Fibroblast of skin of left quadriceps (primary cell): ENCODE measurements at places on chromosomes 13 and 19.

DNA sequence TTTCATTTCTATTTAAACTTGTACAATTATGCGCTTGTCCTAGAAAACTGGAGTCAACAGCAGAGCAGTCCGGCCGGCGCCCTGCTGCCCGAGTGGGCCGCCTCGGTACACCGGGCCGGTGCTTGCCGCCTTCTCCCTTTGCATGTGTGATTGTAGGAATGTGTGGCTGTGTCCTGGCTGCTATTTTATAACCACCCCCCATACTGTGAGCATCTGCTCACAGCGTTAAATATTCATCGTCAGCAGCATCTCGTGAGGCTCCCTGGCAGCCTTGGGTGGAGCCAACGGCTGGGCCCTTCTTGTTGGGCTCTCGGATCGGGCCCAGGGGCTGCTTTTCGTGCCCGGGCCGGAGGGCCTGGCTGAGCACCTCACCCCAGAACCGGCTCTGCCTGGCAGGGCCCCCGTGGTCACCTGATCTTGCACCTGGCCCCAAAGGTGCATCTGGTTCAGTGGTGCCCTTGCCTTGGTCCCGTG is 10.6 kb downstream of the PIAS4 start:
- DNase-seq, result no peak

DNA sequence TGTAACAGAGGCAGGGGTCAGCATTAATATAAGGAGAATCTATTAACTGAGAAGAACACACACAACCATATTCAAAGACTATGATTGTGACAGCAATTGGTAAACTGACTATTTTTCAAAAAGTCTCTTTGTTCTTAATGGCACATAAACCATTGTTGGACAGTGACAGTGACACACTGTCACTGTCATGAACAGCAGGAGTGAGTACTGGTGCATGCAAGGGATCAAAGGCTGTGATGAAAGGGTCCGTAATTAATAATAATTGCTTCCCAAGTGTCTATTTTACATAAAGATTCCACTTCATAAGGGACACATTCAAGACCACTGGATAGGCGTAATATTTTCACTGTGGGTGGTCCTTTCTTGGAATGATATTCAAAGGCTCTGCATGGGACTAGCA is 50.7 kb downstream of the LHFPL6 start:
- no peak for DNase-seq

DNA sequence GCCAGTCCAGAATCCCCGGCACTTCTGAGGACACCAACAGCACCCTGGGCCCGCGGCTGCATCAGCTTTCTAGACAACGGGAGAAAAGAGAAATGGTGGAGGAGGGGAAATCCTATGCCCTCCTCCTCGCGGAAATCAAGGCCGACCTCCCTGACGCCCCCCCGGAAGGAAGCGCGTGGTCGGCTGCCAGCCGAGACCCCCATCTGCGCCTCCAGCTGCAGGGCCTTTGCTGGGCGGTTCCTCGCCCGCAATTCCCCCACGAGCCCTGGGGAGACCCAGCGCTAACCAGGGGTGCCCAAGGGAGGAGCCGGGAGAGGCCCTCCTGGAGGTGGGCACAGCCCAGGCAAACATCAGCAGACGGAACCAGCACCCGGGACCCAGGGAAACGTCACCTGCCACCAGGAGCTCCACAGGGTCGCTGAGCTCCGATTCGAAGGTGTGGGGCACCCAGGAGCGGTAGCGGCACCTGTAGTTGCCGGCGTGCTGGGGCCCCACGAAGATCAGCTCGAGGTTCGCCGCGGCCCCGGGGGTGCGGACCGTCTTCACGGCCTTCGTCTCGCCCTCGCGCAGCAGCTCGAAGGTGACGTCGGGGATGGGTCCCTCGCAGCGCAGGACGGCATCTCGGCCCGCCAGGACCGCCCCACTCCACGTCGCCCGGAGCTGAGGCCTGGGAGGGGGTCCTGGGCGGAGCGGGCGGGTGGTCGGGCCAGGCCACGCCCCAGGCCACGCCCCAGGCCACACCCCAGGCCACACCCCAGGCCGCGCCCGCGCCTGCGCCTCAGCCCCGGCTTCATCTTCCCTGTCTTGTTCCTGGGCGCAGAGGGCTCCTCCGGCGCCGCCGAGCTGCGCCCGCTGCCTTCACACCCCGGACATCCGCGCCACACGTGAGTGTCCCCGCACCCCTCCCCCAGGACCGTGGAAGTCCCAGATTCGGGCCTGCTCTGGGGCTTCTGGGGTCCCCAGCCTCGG is 6.0 kb downstream of the A1BG start:
- DNase-seq, result peak; percentile 53

DNA sequence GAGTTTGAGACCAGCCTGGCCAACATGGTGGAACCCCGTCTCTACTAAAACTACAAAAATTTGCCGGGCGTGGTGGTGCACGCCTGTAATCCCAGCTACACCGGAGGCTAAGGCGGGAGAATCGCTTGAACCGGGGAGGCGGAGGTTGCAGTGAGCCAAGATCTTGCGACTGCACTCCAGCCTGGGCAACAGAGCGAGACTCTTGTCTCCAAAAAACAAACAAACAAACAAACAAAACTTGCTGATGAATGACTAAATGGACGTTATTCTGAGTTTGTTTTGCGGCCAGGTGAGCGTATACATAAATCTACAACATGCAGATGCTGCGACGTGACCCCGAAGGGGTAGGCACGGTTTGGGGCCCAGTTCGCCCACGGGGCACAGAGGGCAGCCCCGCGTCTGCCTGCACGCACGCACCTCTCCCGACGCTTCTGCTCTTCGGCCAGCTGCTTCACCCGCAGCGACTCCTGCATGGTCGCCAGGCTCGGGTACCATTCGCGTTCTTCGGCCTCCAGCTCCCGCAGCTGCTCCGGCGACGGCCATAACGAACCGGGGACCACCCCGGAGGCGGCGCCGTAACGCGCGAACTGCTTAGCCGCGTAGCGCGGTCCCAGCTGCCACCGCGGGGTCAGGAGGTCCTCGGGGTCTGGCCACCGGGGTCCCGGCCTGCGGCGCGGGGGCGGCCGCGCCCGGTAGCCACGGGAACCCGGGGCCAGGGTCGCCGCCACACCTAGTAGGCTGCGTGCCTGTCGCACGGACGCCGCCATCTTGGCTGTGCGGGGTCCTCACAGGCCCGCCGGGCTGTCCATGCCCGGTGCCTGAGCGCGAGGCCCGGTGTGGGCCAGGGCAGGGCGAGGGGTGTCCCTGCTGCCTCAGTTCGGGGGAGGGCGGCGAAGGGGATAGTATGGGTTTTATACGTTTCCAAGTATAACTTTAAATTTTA is at the start of gene GADD45GIP1:
Gene GADD45GIP1, minus strand, starts transcription at position 778 of the 943 bp plus-strand sequence. Its CDS starts 11 bp downstream, at position 767.
- DNase-seq, result no peak

DNA sequence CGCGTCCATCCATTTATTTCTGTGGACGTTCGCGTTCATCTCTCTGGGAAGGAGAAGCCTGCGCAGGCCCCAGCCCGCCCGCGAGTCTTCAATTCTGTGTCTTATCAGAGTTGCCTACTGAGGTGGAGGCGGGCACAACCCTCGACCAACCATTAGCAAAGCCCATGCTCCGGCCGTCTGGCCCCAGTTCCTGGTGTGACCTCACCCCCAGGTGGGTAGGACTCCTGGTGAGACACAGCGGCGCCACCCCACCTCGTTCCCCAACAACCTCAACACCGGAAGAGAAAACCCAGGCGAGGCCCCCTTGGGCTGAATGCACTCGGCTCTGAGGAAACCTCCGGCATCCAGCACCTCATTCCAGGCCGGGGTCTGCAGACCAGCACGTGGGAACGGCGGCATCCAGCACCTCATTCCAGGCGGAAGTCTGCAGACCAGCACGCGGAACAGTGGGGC is 14.7 kb downstream of the ZNF787 start:
- DNase-seq, result no peak

DNA sequence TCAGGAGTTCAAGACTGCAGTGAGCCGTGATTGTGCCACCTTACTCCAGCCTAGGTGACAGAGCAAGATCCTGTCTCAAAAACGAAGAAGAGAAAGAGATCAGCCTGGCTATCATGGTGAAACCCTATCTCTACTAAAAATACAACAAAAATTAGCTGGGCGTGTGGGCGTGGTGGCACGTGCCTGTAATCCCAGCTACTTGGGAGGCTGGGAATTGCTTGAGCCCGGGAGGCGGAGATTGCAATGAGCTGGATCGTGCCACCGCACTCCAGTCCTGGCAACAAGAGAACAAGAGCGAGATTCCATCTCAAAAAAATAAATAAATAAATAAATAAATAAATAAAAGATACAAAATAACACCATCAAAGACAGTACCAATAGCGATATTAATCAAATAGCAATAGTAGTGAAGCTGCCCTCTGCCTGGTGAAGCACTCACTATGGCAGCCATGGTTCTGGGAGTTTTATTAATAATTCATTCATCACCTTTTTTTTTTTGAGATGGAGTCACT is 53.9 kb downstream of the NFIC start:
- DNase-seq, result no peak

- DNase-seq, result peak; percentile 82
These were observed 34.9 kb upstream of the DCLK1 start for GRCh38 chr13:36166046-36166445.

DNA sequence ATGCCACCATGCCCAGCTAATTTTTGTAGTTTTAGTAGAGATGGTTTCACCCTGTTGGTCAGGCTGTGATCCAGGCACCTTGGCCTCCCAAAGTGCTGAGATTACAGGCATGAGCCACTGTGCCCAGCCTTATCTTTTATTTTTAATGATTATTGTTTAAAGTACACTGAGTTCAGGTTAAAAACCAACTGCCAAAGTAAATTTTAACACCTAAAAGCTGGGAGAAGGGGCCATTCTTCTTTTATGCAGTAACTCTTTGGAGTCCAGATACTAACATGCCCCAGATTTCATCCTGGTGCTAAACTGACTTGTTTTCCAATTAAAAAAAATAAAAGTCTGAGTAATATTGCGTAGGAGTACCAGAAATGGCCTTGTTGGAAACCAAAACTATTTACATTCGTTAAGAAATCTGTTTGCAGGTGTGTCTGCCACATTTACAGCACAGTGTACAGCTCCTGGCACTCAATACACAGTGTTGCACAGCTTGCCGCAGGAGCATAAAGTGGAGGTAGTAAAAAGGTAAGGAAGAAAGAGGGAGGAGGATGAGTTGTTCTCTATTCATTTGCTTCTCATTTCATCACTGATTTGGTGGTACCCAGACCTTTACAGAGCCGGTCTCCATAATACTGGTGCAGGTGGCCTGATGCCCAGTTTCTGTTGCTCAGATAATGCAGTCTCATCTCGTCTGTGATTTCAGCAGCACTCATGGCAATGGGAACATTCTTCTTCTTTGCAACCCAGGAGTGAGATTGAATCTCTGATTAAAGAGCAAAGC is 108.9 kb downstream of the PCCA start:
- no peak for DNase-seq

DNA sequence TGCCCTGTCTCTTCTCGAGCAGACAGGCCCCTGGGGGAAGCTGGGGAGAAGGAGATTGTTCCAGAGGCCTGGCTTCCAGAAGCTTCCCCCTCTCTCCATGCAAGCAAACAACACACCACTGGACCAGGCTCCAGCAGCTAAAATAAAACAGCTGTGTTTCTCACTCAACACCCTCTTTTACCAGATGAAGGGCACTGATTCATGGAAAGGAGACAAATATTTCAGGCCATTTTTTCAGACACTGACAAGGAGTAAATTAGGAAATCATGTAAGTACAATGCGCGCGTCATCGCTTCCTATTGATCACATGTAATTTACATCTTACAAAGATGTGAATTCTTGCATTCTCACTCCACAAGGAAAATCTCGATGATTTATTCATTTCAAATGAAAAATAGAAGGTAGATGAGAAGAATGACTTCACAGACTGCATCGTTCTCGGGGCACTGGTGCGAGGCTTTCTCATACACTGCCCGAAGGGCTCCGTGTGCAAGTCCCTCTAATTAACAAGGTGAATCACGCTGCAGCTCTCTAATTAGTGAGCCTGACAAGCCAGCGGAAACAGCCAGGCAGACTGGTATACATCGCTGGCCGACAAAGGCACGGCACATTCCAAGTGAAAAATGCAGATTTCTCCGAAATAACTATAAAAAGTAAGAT is 153.6 kb downstream of the KCTD15 start:
- no peak for DNase-seq

GRCh38 chr13:90792335-90792734 is 555.2 kb upstream of the MIR17HG start:
- DNase-seq, result no peak

DNA sequence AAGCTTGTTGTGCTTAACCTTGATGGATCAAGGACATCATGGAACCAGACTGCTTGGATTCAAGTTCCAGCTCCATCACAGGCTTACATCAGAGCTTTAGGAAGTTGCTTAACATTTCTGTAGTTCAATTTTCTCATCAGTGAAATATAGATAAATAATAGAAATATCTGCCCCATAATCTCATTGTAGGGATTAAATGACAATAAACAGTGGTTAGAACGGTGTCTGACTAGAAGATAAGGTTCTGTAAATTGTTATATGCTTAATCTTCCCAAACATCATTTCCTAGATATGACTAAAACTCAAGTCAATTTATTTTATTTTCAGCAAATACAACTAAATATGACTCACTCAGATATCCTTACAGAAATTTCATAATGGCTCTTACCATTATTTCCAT is 83.5 kb downstream of the SLITRK1 start:
- DNase-seq, result peak; percentile 6

GRCh38 chr13:24097064-24097463 is 63.5 kb upstream of the SPATA13 start:
- peak; percentile 9 for DNase-seq

- no peak for DNase-seq
These were observed 5.9 kb upstream of the GPR32 start for GRCh38 chr19:50764409-50764808.

DNA sequence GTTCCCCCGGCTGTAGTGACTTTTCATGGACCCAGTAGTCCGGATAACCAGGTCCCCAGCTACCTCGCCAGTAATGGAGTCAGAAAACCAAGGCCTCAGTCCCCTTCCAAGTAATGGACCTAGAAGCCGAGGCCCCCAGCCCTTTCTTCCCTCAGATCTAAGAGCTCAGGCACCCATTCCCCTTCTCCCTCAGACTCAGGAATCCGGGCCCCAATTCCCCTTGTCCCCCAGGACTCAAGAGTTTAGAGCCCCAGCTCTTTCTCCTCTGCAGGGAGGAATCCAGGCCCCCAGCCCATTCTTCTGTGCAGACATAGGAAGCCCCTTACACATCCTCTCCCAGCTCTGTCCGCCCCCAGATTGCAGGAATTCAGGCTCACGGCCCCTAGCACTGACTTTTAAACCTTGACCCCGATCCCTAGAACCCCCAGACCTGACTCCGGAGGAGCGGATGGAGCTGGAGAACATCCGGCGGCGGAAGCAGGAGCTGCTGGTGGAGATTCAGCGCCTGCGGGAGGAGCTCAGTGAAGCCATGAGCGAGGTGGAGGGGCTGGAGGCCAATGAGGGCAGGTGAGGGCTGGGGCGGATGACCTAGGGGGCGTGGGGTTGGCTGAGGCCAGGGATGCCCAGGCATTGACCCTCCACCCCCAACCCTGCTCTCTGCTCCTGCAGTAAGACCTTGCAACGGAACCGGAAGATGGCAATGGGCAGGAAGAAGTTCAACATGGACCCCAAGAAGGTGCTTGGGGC is 938 bp downstream of the CYTH2 start:
- DNase-seq, result no peak

GRCh38 chr13:94395860-94396259 is 83.6 kb downstream of the DCT start:
- DNase-seq, result no peak

- DNase-seq, result no peak
These were observed 5.3 kb downstream of the FAM216B start for GRCh38 chr13:42786715-42787114.

- no peak for DNase-seq
These were observed 5.7 kb downstream of the MCF2L start for GRCh38 chr13:112974671-112975070.
